Left colon (tissue), 2 donors: ENCODE measurements at places on chromosomes 1 and 21. TPM values are rescaled to one million over a fixed set of nuclear protein-coding genes. Genes with fewer than 3 reads are reported as not detected.

- no peak for DNase-seq
Observed at GRCh38 chr1:229013981-229014380, 256.9 kb upstream of the RAB4A start.

DNA sequence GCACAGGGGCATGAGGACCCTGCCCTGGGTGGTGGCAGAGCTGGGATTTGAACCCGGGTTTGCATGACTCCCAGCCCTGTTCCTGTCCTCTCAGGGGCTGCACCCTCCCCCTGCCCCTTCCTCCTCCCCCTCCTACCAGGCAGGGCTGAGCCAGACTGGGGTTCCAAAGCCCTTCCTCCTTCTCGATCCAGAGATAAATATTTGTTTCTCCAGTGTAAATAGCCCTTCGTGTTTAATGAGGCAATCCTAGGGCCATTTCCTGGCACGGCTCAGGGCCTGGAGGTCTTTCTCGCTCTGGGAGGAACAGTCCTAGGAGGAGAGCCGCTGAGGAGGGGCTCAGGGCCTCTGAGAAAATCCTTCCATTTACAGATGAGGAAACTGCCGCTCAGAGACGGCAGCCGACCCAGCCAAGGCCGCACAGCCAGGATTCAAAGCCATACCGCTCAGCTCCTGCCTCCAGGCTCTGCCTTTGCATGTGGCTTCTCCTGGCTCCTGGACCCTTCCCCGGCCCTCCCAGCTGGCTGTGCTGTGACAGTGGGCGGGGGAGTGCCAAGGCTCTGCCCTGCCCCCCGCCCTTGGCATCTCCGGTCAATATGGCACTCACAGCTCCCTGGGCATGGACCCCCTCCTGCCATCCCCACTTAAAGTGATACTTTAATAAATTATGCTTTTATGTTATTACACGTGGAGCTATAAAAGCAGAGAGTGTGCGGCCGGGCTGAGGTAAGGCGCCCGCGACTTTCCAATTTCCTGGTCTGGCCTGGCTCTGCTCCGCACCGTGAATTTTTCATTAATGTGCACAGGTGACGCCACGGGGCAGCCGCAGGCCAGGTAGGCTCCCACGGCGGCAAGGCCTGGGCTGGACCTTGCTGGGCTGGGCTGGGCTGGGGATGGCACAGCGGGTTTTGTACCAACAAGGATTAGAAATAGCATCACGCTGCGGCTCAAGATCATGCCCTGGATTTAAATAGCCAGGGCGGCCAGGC, 114.7 kb upstream of the WNT4 start:
- DNase-seq, result peak; percentile 57

DNA sequence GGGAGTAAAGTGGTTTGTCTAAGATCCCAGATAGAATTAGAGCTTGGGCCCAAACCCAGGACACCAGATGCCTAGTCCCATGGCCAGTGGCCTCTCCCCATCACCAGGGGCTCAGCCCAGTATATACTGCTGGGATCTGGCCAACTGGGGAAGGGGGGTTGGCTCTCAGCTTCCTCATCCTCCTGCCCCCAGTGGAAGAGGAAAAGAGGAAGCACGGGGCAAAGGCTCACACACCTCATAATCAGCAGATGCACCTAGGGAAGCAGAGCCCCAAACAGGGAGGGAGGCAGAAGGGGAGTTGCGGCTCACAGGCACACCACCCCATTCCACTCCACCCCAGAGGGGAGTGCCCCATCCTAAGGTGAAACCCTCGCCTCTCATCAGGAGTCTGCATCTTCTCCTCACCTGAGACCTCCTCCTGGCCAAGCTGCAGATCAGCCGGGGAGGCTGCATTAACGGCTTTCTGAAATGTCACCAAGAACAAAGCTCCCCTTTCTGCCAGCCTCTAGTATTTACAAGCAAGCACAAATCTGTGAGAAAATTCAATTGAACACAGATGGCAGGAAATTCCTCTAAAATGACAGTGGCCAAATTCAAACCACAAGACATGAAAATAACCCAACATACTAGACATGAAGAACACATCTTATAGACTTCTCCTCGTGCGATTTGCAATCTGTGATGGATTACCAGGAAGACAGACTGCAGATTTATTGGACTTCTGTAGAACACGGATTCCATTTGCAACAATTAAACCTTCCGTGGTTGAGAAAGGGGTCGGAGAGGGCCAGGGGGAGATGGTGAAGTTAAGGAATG, 82.8 kb downstream of the GLIS1 start:
- DNase-seq, result no peak

GRCh38 chr1:56527548-56528302, 51.6 kb downstream of the PLPP3 start:
- peak; percentile 48 for DNase-seq

DNA sequence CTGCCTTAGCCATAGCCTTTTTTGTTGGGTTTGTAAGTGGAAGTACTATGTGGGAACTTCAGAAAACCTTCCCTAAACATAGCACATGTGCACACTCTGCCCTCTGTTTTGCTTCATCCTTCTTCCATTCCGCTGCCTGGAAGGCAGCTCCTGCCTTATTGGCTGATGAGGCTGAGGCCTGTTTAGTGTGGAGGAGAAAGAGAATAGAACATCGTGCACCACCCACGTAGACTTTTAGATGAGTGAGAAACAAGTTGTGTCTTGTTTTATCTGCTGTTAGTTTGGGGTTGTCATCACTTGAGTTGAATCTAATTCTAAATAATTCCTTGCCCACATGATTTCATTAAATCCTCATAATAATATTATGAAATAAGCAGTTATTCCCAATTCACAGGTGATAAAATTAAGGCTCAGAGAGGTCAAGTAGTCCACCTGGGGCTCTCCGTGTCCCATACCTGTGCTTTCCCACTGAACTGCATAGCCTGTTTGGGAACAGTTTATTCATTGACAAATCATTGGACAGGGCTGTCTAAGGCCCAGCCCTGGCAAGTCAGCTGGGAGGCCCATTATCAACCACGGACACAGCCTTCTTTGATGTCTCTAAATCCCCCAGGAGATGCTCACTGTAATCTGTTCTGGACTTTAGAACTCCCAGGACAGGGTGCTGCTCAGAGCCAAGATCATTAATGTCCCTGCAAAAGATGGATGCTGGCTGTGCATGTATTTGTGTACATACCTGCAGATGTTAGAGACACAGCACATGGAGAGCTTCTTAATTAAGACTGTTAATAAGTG, 93.0 kb downstream of the ABCA4 start:
- no peak for DNase-seq

Gene DMBX1
- not detected for total RNA-seq

Gene GPR89B
- 13.3 TPM for total RNA-seq

Gene ERICH3
- total RNA-seq, result 0.11 TPM

Gene CYP4A11
- total RNA-seq, result not detected
